DMS 273 treated with DMSO at 0.1 percent for 48 hours (cell line): ENCODE measurements at places on chromosomes 3 and 15.

DNA sequence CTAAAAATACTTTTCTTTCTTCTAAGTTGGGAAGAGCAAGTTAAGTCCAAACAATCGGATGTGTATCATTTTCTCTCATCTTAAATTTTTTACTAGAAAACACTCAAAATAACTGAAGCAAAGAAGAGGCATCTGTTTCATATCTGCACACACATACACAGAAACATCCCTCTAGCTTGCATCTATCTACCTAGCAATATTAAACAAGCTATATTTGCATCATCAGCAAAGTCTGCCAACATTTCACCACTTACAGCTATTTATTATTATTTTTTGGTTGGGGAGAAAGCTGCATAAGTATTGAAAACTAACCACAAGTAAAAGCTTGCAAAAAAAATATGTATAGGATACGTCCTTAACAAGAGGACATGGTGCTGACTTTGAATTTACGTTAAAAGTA lies 1.9 kb downstream of the GOLIM4 start:
- DNase-seq = no peak

GRCh38 chr15:99917252-99917651 lies 184.0 kb upstream of the LYSMD4 start:
- DNase-seq = no peak

GRCh38 chr15:92519709-92520108 lies 126.0 kb downstream of the ST8SIA2 start:
- no peak for DNase-seq

- DNase-seq = no peak
Observed at GRCh38 chr3:138567403-138567802, 26.7 kb downstream of the CEP70 start.

DNA sequence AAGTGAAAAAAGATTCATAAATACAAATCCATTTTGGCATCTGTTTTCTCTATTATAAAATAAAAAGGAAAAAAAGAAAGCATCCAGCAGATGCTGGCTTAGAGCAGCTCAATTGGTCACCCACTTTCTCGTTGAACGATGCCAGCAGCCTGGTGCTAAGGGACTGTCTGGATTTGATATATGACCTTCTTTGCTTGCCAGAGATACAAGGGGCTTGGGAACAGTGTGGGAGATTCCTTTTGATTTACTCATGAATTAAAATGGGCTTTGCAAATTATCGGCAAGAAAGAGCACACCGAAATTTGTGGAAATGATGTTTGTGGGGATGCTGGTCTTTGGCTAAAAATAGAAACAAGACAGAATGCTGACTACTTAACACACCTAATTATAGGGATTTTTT lies 210.3 kb upstream of the STT3B start:
- no peak for DNase-seq

DNA sequence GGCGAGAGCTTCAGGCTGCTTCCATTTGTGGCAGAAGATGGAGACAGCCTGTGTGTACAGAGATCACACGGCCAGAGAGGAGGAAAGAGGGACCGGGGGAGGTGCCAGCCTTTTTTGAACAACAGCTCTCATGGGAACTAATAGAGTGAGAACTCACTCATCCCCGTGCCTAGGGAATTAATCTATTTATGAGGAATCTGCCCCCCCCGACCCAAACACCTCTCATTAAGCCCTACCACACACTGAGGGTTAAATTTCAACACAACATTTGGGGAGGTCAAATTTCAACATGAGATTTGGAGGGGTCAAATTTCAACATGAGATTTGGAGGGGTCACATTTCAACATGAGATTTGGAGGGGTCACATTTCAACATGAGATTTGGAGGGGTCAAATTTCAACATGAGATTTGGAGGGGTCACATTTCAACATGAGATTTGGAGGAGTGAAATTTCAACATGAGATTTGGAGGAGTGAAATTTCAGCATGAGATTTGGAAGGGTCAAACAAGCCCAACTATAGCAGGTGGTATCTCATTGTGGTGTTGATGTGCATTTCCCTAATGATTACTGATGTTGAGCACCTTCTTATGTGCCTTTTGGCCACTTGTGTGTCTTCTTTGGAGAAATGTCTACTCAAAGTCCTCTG lies 20.6 kb upstream of the RFTN1 start:
- DNase-seq = peak; percentile 59

GRCh38 chr15:93617443-93617842 lies 528.4 kb upstream of the RGMA start:
- no peak for DNase-seq

- DNase-seq = no peak
Observed at GRCh38 chr3:142876417-142876816, 12.5 kb downstream of the PCOLCE2 start.

- DNase-seq = no peak
Observed at GRCh38 chr3:151228666-151229040, 25.6 kb upstream of the GPR171 start.

DNA sequence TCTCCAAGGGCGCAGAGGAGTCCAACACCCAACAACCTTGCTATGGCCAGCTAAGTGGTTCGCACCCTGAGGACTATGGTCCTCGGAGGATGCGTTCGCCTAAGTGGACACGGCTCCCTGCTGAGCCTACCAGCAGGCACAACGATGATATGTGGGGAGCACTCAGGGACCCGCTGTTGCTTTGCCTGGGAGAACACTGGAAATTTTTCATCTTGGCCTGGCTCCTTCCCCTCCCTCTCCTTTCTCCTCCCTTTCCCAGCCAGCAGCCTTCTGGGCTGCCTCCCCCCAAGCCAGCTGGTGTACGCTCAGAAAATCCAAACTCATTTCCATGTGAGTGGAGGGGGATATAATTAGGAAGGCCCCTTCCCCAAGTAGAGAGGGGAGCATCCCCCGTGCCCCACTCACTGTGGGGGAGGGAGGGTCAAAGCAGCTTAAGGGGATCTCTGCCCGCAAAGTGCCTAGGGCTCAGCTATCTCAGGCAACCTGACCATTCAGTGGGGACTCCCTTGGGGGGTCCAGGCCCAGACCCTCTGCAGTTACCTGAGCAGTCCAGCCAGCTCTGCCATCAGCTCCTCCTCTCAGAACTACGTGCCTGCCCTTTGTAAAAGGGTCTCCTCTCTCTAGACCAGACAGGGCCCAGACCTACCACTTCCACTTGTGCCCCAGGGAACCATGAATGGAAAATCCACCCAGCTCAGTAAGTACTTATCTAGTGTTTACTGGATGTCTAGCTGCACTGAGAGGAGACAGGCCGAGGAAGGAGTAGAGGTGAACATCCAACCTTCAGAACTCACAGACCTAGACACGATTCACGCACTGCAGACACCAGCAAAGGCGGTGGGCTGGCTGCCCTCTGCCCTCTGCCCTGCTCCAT lies 742 bp upstream of the SEMA7A start:
- DNase-seq = no peak

- DNase-seq = no peak
Observed at GRCh38 chr3:193021506-193022010, 103.9 kb upstream of the MB21D2 start.

- DNase-seq = no peak
Observed at GRCh38 chr15:90557186-90558084, 27.7 kb downstream of the CRTC3 start.

DNA sequence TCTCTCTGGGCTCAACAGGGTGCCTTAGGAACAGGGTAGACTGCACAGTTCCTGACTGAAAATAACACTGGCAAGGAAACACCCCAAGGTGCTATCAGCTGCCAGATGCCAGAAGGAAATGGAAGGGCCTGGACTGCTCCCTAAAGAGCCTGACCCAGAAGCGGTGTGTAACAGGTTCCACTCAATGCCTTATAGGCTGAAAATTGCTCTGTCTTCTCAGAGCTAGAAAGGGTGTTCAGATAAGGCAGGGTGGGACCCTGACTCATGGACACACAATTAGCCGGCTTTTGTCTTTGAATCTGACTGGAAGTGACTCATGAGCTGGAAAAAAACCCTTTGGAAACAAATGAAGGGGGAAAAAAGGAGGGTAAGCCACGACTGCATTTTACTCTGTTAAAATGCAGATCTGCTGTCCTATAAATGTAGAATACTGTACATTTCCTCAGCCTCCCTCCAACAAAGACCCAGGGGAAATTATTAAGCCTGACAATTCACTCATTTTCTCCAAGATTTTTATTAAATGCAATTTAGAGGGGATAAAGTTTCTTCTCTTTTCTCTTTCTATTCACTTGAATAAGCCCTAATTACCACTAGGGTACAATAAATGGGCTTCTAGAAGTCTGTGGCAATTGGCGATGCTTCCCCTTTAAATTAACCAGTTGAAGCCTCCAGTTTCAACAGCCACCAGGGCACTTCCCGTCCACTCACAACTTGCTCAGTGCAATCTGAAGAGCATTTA lies 160.2 kb upstream of the TBL1XR1 start:
- DNase-seq = no peak

GRCh38 chr3:169138849-169139420 lies 524.6 kb downstream of the MECOM start:
- DNase-seq = no peak

DNA sequence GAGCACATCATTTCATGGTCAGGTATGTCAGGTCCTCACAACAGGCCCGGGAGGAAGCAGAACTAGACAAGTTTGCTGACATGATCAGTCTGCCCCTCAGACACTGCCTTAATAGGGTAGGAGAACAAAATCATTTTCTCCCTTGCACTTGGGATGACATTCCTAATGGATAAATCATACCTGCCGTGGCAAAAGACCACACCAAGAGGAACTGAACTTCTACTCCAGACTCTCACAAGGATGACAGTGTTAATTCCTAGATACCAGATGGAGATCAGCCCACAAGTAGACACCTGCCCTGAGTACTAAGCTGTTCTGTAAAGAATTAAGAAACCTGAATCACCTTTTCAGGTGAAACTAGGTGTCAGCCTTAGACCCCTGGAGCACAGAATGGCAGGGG lies 19.5 kb downstream of the SIAH2 start:
- DNase-seq = no peak

- no peak for DNase-seq
Observed at GRCh38 chr3:59607656-59608055, 557.8 kb upstream of the CFAP20DC start.

DNA sequence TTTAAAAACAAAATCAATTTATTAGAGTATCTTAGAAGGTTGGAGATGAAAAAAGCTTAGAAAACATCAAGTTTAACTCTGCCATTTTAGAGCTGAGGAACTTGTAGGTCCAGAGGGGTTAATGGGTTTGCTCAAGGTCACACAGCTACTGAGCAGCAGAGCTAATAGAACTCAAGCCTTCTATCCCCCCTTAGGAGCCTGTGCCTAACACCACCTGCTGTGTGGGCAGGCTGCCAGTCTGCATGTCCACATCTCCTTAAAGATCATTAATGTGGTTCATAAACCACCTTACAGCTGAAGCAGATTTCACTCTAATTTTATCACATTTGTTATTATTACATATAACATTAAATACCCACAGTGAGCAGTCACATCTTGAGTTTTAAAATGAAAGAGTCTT lies 14.1 kb upstream of the SLC35G2 start:
- peak; percentile 29 for DNase-seq

GRCh38 chr15:87343966-87344365 lies 912.6 kb downstream of the NTRK3 start:
- DNase-seq = no peak
